ENCODE measurements at places on chromosomes 13 and 19. TPM values are rescaled to one million over a fixed set of nuclear protein-coding genes. Genes with fewer than 3 reads are reported as not detected.

DNA sequence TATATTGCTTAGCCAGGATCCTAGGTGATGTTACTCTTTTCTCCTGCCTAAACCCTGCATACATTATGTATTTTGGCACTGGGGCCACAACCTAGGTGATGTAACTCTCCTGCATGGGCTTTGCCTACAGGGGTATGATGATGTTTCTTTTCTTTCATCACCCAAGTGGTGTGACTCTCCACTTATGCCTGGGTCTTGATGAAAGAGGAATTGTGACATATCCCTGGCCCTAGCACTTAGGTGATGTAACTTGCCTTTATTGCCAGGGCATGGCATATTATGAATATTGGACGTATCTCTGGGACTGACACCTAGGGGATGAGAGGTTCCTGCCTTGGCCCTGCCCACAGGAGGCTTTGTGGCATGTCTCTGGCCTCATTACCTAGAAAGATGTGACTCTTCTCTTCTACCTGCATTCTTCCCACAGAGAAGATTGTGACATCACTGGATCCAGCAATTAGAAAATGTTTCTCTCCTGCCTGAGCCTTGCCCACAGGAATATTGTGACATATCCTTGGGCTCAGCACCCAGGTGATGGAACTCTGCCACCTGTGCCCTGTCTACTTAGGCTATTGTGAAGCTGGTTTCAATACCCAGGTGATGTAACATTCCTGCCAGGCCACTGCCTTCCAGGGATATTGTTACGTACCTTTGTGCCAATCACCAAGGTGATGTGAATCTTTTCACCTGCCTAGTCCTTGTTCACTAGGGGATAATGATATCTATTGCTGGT is 27.3 kb upstream of the ZNF254 start:
- no peak for DNase-seq

DNA sequence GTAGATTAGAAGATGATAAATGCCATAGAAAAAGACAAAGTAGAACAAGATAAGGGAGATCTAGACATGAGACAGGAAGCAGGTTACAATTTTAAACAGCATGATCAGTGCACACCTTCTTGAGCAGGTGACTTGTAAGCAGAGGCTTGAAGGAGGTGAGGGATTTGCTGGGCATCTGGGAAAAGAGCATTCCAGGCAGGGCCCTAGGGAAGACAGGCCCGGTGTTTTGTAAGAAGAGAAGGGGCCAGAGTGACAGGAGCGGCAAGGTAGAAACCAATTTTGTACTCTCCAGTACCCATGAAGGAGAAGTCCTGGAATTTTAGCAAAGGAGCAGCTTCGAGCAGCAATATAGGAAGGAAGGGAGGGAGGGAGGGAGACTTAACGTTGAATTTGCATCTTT is 296.5 kb downstream of the MZT1 start:
- no peak for DNase-seq

DNA sequence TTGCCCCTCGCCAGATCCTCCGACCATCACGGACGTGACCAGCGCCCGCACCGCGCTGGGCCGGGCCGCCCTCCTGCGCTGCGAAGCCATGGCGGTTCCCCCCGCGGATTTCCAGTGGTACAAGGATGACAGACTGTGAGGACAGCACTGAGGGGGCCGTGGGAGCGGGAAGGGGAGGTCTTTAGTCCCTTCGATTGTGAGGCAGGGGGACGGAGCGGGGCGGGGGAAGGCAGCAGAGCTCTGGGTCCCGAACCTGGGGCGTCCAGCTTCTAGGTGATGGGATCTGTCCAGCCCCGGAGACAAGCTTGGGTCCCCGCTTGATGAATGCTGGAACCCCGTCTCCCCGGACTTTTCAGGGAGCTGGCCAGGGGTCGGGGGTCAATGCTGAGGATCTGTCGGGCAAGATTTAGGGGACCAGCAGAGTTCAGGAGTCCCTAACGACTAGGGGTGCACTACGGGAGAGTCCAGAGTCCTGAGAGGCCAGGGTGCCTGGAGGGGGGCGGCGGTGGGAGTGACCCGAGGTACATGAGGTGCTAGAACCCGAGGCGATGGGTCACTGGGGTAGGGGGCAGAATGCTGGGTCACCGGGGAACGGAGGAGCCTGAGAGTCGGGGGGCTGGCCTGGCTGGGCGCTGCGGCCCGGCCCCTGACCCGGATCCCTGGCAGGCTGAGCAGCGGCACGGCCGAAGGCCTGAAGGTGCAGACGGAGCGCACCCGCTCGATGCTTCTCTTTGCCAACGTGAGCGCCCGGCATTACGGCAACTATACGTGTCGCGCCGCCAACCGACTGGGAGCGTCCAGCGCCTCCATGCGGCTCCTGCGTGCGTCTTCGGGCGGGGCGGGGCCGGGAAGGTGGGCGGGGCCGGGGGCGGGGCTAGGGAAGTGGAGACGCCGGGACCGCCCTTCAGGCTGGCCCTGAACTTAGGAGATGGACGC is 14.6 kb downstream of the VSIG10L start:
- peak; percentile 64 for DNase-seq

DNA sequence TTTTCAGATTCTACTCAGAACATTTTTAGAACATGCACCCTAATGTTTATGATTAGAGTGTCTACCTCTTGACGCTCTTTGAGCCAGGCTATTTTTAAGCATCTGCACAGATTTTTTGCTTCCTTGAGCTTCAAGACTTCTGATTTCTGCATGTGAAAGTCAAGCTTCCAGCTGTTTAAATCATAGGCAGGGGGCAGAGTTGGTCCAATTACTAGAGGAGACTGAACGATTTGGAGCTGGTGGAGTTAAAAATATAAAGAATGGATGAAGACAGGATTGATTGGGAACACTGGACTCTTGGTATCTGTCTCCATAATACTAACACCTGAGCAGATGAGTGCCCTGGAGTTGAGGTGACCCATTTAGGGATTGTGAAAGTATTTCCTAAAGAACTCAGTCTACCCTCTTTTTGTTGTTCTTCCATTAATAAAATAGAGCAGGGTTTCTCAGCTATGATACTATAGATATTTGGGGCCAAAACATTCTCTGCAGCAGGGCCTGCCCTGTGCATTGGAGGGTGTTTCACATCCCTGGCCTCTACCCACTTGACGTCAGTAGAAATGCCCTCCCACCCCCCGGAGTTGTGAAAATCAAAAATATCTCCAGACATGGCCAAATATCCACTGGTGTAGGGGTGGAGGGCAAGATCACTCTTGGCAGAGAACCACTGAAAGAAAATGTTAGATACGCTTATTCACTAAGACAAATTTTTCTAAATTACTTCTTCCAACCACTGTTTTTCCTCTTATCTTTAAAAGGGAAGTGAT is 160.1 kb downstream of the COG6 start:
- DNase-seq: peak; percentile 58

DNA sequence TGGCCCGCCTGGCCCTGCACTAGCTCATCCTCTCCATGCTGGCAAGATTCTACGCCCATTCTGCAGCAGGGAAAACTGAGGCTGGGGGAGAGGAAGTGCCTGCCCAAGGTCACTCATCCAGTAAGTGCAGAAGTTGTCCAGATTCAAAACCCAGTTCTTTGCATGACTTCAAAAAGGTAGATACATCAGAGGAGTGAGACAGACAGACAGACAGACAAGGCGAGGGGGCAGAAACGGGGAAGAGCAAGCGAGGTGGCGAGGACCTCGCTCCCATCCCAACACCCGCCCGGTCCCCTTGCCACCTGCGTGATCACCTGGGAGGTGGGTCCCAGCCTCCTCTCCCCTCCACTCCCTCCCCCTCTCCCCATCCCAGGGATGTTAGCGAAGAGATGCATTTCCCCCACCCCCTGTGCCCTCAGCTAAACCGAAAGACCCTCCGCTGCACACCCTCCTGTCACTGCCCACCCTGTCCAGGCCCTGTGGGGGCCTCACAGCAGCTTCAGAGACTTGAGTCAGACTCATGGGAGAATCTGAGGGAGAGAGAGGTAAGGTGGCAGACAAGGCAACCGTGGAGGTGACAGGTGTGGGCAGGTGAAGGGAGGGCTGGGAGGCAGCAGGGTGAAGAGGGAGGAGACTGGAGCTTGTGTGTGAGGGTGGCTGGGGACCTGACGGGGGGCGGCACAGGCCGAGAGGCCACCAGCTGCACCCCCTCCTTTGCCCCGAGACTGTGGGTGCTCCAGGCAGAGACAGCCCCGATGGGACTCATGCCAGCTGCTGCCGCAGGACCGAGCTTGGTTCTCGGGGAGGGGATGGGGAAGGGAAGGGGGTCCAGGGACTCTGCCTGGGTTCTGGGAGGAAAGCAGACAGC is 18.9 kb downstream of the LRRC4B start:
- DNase-seq: no peak

- DNase-seq: no peak
Observed at GRCh38 chr13:50780201-50781015, 63.1 kb downstream of the DLEU7 start.

Gene DZIP1
- 6.3 TPM for total RNA-seq

Gene LHB
- total RNA-seq: not detected

Gene PPM1N
- 0.24 TPM for total RNA-seq

Gene MISP
- not detected for total RNA-seq

Gene PRR19
- total RNA-seq: 0.20 TPM

Gene BEST2
- total RNA-seq: not detected

Gene SRRM5
- 0.23 TPM for total RNA-seq

Gene SPINT2
- total RNA-seq: 10.5 TPM

Measured in right cardiac atrium (tissue), 5 donors.